ENCODE measurements at places on chromosomes 1 and 21.
A peak's percentile ranks its signal among the peaks of the same experiment; 100 is the strongest.

DNA sequence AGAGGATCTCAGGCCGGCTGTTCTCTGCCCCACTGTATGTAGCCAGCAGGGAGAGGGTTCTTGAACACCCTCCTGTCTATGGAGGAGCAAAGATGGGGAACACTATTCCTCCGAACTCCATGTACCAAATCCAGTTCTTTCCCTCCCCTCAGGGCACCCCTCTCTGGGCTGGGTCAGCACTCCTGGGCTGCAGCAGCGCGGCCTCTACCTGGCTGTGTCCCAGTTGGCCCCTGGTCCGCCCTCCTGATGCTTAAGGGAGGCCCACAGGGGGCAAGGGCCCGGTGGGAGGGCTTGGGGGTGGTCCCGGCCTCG is 471 bp upstream of the ADPRS start:
- no peak for DNase-seq

- DNase-seq, result no peak
These were observed 9.0 kb downstream of the SH2D2A start for GRCh38 chr1:156807627-156808026.

DNA sequence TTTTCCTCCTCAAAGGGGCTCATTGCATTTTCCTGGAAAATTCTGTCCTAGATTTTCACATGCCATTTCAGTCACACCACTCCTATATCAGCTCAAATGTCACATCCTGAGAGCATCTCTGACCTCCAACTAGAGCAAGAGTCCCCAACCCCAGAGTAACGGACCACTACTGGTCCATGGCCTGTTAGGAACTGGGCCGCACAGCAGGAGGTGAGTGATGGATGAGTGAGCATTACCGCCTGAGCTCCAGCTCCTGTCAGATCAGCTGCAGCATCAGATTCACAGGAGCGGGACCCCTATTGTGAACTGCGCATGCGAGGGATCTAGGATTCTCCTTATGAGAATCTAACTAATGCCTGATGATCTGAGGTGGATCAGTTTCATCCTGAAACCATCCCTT is 12.7 kb upstream of the RRP15 start:
- no peak for DNase-seq

DNA sequence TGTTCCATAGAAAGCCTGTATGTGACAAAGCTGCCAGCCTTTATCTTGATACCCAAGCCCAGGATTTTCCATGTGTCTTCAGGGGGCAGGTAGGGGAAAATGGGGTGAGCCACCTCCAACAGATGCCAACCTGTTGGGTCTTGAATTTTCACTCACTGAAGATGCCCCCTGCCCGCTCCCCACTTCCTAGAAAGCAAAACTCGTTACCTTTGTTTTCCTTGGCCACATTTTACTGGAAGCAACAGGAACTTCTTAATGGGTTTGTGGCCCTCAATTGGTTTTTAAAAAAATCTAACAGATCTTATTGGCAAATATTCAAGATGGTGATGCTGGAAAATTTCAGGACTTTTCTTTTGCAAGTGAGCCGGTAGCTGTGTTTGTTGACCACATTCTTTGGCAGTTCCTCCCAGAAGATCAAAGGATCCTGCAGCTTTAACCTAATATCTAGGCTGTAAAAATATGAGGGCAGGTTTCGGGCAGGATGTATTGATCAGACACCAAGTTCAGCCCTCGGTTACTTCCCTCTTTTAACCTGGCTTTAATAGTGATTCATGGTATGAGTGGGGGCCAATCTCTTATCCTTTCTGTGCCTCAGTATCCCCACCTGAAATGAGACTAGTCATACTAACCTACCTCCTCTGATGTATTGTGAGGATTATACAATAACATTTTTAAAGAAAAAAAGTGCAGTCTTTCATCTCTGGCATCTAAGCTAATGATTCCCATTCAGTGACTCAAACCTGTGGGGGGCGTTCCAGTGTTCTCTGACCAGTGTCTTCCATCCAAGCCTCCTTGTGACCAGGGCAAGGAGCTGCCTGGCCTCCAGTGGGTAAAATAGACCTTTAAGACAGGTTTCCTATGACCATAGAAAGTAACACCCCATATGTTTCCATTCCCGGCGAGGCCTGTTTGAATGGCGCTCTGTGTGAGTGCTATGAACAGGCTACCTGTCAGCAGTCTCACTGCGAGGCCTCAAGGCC is 21.3 kb upstream of the GNPAT start:
- DNase-seq, result no peak

DNA sequence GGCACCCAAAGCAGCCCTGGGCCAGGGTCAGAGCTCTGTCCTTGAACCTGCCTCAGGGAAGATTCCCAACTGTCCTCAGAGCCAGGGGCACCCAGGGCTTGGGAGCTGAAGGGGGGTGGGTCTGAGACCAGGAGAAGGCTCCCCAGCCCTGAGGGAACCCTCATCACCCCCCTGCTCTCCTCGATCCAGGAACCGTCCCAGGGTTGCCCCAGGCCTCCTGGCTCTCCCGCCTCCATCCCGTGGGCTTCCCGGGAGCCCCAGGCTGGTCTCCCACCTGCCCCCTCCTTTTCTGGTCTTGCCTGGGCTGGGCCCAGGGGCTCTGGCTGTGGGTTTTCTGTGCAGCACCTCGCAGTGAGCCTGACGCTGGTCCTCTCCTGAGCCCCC is 6.7 kb upstream of the SAMD11 start:
- no peak for DNase-seq

DNA sequence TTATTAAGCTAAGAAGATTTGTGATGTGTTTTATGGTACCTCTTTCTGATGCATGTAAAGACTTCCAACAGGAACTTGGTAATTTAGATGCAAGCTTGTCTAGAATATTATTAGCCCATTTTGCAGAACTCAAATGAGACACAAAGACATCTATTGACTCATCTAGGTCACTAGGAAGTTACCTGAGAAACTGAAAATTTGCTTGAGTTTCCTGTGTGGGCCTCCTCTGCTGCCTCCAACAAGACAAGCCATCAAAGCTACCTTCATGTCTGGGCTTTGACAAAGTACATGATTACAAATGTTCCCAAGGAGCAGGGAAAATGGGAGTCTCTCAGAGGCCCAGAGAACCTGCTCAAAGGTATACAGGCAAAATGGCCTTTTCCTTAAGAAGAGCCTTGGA is 5.6 kb downstream of the RUNX1 start:
- no peak for DNase-seq

- DNase-seq, result peak; percentile 56
These were observed 52.3 kb upstream of the ADAM30 start for GRCh38 chr1:119948342-119949214.

DNA sequence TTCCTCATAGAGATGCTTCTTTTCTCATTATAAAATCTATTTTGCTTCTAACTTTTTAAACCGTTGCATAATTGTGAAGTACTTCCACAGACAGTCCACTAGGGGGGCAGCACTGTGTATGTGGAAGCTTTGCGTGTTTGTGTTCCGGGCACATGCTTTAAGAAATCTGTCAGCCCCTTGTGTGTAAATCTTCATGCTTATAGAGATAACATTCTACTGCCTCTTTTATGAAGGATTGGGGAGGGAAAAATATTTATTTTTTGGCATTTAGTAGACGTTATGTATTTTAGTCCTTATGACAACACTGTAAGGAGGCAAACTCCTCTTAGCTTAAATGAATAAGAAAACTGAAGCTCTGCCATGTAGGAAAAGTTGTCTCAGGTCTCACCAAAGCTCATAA is 157.3 kb upstream of the PTGFR start:
- no peak for DNase-seq

Measured in stimulated activated CD4-positive, alpha-beta T cell treated with anti-CD3 and anti-CD28 coated beads, Interleukin-4, amount 100 ng/mL, for 4 hours (primary cell).